ENCODE measurements at places on chromosomes 12 and 14. TPM values are rescaled to one million over a fixed set of nuclear protein-coding genes. Genes with fewer than 3 reads are reported as not detected.
A peak's percentile ranks its signal among the peaks of the same experiment; 100 is the strongest.

DNA sequence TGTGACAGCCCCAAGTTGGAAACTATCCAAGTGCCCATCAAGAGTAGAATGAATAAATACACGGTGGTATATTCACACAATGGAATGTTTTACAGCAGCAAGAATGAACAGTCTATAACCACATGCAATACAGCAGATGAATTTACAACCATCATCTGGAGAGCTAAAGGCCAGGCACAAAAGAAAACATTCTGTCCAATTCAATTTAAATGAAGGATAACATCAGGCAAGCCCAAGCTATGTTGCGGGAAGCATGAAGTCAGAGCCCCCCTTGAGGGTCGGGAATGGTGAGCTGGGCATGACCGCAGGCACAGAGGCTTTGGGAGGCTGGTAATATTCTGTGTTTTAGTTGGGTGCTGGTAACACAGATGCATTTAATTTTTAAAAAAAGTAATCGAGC, 76.0 kb downstream of the SYNE3 start:
- no peak for DNase-seq

- DNase-seq = no peak
Measured at GRCh38 chr12:2453761-2454090, 341.0 kb upstream of the FKBP4 start.

- no peak for DNase-seq
Measured at GRCh38 chr12:116091579-116091978, 185.9 kb downstream of the MED13L start.

- no peak for DNase-seq
Measured at GRCh38 chr14:31745741-31746140, 184.5 kb downstream of the NUBPL start.

- no peak for DNase-seq
Measured at GRCh38 chr12:65922077-65922476, 97.8 kb downstream of the HMGA2 start.

- DNase-seq = no peak
Measured at GRCh38 chr12:126474703-126475102, 1409.5 kb downstream of the AACS start.

GRCh38 chr12:112347581-112347982, 34.6 kb downstream of the HECTD4 start:
- DNase-seq = no peak

DNA sequence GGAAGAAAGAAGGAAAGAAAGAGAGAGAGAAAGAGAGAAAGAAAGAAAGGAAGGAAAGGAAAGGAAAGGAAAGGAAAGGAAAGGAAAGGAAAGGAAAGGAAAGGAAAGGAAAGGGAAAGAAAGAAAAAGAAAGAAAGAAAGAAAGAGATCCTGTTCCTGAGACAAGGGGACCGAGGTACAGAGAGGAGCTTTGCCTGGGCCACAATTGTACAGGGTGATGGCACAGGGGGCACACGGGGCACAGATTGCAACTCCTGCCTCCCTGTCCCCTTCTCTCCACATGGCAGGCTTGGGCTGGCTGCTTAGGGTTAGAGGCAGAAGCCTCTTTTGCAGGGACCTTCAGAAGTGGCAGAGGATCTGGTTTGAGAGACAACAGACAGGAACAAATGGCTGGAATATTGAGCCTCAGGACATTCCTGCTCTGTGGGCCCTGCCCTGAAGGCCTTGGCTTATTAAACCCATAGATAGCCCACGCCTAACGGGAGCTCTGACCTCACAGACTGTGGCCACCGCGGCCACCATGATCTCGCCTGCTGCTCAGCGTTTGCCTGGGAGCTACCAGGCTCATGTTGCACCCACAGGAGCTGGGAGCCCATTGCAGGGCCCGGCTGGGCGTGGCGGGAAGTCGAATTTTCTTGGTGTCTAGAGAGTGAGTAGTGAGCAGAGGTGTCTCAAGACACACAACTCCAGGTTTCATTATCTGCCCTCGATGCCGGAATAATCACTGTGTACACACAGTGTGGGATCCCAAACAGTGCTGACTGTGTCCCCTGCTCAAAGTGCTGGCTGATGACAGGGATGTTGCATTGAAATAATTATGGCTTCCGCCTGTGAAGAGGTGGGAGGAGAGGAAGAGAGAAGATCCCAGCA, 147.9 kb upstream of the NCOR2 start:
- no peak for DNase-seq

- peak; percentile 73 for DNase-seq
Measured at GRCh38 chr12:116880817-116881324, 370 bp downstream of the HRK start.

DNA sequence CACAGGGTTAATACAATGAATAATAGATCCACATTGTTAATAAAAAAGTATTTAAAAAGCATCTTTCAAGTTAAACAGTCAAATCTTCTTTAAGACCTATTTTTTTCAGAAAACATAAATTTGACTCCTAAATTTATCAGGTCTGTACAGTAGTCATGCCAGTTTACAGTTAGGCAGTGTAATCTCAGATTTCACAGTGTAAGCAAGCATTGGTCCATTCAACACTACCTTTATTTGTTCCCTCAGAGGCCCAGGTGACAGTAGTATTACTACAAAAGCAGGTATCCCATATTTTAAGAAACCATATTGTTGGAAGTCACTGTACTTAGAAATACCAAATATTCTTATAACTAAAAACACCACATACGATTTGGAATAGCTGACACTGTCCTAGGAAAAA, 6.1 kb downstream of the ATP2B1 start:
- no peak for DNase-seq

DNA sequence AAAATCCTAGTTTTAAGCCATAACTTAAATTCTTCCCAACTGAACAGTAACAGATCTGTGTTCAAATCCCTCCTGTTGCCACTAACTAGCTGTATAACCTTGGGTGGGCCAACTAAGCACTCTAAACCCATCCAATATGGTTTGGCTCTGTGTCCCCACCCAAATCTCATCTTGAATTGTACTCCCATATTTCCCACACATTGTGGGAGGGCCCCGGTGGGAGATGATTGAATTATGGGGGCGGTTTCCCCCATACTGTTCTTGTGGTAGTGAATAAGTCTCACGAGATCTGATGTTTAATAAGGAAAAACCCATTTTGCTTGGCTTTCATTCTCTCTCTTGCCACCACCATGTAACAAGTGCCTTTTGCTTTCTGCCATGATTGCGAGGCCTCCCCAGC, 1.2 kb upstream of the KRT4 start:
- DNase-seq = no peak

GRCh38 chr12:72836194-72836593, 564.0 kb downstream of the TRHDE start:
- no peak for DNase-seq

DNA sequence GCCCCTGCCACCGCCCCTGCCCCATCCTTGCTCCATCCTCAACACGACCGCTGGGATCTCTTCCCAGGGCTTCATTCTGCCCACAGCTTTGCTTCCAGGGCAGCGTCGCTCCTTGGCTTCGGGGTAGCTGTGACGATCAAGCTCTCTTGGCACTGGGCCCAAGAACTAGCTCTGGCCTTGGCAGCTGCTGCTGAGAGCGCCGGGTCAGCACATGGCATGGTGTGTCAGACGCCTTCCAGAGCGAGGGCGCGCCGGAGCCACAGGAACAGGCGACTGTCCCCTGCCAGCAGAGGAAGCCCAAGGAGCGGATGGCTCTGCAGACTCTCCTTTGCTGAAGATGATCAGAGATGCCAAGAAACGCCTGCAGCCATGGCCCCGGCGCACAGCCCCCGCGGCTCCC, 15.9 kb downstream of the RAB35 start:
- DNase-seq = no peak

DNA sequence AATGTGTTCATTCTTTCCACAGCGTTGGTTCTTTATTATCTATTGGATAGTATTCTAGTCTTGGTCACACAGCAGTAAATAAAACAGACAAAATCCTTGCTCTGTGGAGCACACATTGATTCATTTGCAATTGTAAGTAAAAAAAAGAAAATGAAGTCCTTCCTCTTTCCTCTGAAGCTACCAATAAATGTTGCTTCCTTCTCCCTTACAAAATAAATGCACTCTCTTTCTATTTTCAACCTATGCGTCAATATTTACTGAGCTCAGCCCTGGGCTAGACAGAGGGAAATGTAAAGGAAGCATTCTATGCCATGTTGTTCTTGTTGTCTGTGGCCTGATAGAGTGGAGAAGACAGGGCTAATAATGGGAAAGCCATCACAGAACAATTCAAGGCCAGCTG, 2.9 kb downstream of the ABHD12B start:
- no peak for DNase-seq

DNA sequence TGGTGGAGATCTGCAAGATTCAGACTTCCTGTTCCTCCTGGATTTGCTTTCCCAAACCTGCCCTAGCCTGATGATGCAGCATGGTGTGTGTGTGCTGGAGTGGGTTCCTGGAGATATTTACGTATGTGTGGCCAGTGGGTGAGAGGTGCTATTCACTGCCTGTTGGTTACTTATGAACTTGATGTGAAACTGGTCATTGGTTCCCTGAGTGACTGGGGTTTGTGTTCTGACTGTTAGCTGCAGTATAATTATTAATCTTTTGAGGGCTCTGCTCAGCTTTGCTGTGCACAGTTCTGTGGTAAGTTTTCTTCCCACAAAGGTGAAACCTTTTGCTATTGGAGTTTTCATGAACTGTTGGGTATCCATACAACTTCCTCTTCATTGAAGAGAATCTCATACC, 541.8 kb upstream of the FBXO33 start:
- no peak for DNase-seq

GRCh38 chr14:104651876-104652260, 37.5 kb upstream of the INF2 start:
- DNase-seq = no peak

GRCh38 chr14:82757776-82758175, 1224.1 kb upstream of the SEL1L start:
- DNase-seq = no peak

GRCh38 chr12:530308-530707, 70.6 kb downstream of the B4GALNT3 start:
- DNase-seq = no peak

DNA sequence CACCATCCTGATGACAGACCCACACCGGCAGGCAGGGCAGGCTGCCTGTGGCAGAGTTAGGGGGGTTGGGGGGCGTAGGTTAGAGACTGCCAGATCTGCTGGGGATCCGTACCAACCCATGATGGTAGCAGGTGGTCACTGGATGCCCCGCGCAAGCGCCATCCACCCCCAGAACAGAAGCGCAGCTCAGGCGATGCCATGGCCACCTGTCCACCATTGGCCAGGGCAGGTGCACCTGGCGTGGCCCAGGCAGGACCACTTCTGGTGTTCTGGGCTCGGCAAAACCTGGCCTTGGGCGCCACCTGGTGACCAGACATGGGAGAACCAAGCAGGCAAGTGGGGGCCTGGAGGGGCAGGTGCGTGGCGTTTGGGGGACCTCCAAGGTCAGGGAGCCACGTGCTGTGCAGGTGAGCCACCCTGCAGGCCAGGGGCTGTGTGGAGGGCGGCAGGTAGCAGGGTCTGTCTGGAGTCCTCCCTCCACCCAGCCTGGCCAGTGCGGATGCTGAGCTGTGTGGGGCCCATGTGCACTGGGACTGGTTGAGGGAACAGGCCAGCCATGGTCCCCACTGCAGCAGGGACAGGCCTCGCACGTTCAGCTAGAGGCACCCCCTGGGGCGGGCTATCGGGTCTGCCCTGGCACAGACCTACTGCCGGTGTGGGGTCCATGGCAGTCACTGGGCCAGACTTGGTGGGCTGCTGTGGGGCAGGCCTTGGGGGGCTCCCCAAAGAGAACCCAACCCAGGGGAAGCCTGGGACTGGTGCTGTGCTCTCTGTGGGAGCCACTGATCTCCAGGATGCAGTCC, 15.6 kb downstream of the BAG5 start:
- peak; percentile 84 for DNase-seq

GRCh38 chr14:61498811-61499210, 177.4 kb downstream of the PRKCH start:
- no peak for DNase-seq

DNA sequence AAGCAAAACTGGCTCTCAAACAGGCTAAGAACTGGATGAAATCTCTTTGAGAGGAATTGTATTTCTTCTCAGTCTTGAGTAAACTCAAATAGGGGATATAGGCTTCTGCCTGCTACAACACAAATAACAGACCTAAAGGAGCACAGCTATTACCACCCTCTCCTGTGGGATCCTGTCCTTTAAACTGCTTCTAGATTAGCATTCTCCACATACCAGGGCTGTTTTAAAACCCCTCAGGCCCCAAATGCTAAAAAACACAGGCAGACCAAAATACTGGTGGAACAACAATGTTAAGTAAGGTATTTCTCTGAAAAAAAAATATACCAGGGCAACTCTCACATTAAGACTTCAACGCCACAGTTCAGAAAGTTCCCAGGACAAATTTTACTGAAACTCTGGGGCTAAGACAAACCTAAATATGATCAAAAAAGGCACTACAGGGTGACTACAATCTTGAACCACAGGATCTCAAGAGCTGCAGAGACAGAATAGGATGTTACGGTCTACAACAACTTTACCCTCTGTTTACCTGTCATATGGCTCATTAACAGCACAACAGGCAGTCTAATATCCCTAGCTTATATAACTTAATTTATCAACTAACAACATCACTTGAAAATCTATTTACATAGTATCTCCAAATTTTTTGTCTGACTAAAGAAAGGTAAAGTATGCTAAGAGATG, 7.2 kb downstream of the CPNE8 start:
- DNase-seq = no peak

DNA sequence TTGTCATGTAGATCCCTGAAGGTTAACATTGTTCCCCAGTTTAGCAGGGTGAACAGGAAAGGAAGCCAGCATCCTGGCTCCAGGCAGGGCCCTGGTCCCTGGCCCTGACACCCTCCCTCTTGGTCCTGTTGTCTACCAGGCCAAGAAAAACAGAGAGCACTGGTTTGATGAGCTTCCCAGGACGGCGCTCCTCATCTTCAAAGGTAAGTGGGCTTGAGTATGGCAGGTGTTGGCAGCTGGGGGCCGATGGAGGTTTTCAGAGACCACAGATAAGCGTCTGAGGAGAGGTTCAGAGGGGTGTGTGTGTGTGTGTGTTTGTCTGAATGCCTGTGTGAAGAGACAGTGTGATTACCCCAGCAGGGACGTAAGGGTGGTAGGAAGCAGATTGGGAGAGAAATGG, 56.3 kb downstream of the SLC8B1 start:
- no peak for DNase-seq

Gene WASHC3
- 53.2 TPM for total RNA-seq

Gene NFE2
- not detected for total RNA-seq

Gene HRK
- not detected for total RNA-seq

Gene WASHC4
- 48.3 TPM for total RNA-seq

Gene RFX4
- not detected for total RNA-seq

Gene FAM90A1
- not detected for total RNA-seq

Gene DDX51
- total RNA-seq = 31.9 TPM

Gene SLC2A13
- total RNA-seq = 8.5 TPM

Gene SPTB
- not detected for total RNA-seq

Gene GRIP1
- 1.8 TPM for total RNA-seq

Gene SOAT2
- 9.8 TPM for total RNA-seq

Gene PSME2
- 406 TPM for total RNA-seq

Gene NOVA1
- total RNA-seq = 0.40 TPM

Gene OR4M1
- not detected for total RNA-seq

Gene EML1
- 0.69 TPM for total RNA-seq

Measured in activated naive CD8-positive, alpha-beta T cell treated with anti-CD3 and anti-CD28 coated beads, Interleukin-2, amount 10 ng/mL, durations not matched to agents 7 days and 5 days (primary cell).